ENCODE measurements at places on chromosomes 3 and 15.
A peak's percentile ranks its signal among the peaks of the same experiment; 100 is the strongest.

- peak; percentile 57 for DNase-seq
Measured at GRCh38 chr3:186985661-186986364, 55.5 kb downstream of the ST6GAL1 start.

- no peak for DNase-seq
Measured at GRCh38 chr3:173913974-173914421, 516.5 kb downstream of the NLGN1 start.

DNA sequence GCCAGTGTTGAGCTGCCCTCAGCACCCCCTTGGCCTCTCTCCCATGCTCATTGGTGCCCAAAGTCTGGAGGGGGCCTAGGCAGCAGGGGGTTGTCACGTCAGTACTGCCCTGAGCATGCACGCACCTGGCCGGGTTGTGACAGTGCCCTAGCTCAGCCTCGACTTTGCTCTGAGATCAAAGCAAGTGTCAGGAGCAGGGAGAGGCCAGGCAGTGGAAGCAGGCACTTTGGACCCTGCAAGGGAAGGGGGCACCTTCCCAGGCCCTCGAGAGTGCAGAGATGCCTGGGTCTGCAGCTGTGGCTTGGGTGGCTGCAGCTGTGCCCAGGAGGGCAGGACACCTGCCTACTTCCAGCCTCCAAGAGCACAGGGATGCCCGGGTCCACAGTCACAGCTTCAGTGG is 561.3 kb downstream of the NLGN1 start:
- DNase-seq: no peak

- DNase-seq: no peak
Measured at GRCh38 chr3:98005438-98005837, 29.7 kb downstream of the GABRR3 start.

DNA sequence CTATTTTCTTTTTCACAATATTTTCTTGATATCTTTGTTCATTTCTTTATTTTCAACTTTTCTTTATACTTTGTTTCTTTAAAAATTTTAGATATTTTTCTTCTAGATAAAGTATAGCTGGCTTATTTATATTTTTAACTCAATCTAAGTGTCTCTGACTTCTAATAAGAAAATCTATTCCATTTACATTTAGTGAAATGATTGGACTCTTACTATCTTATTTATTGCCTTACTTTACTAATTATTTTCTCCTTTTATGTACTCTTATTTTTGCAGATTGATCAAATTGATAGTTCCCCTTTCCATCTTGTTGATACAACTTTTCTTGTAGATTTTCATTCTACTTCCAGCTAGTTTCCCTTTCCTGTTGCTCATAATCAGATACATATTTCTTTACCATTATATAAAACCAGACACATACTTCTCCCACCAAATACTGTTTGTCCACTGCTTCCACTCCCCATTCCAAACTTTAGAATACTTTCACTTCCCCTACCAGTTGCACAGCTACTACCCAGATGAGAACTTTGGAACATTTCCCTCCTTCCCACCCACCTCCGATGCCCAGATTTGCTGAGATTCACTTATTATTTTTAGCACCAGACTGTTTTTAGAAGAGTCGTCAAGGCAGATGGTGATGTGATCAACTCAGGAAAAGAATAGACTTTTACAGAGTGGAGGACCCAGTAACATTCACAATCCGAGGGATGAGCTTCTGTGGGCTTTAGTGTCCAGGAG is 151.5 kb downstream of the LIPC start:
- no peak for DNase-seq

DNA sequence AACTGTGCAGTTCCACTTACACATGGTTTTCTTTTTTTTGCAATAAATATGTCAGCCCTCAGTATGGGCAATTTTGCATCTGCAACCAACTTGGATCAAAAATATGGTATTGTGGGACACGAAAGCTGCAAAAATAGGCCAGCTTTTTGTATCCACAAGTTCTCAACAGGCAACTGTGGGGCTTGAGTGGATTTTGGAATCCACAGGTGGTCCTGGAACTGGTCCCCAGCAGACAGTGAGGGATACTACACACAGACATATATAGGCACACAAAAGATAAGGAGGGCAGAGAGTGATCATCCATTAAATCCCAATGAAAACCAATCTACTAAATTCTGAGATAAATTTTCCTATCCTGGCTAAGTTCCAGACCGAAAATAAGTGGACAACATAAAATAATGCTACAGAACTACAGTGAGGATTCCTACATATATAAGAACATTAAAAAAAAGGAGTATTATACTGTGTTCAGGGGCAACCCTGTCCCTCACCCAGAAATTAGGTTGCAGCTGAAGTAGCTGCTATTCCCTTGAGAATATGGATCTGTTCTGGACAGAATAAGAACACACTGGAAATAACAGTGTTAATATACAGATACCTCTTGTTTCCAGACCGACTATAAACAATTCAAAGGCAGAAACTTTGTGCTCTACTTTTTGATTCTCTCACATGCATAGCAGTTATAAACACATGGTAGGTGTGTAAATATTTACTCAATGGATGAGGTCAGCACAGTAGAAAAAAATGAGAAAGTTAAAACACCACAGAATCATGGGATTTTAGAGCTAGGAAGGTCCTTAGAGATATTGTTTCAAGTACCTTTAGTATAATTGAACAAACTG is 25.4 kb downstream of the DENND4A start:
- DNase-seq: no peak

GRCh38 chr3:187263270-187263669 is 28.3 kb downstream of the MASP1 start:
- DNase-seq: no peak
